ENCODE measurements at places on chromosomes 11 and 22.

- DNase-seq = peak; percentile 34
Measured at GRCh38 chr11:78380615-78381051, 37.0 kb downstream of the GAB2 start.

GRCh38 chr11:17504330-17505107, 27.9 kb upstream of the ABCC8 start:
- peak; percentile 64 for DNase-seq

DNA sequence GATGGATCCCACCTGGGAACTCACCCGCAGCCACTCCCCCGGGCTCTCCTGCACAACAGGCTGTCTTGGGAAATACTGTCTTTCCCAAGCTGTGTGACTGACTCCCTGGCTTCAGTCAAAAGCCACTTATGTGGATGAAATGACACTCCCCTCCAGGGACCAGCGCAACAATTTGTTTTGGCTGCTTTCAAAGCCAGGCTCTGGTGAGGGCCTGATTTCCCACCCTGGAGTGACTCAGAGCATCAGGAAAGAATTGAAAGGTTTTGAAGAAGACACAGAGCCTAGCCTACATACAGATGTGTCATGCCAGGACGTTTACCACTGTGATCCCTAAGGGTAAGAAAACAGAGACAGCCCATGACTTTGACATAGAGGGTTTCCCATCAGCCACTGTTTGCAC, 550.5 kb downstream of the MIAT start:
- DNase-seq = peak; percentile 67

- DNase-seq = peak; percentile 38
Measured at GRCh38 chr22:37848587-37849088, 581 bp upstream of the EIF3L start.

GRCh38 chr22:24584166-24584790, 8.6 kb downstream of the LRRC75B start:
- no peak for DNase-seq

DNA sequence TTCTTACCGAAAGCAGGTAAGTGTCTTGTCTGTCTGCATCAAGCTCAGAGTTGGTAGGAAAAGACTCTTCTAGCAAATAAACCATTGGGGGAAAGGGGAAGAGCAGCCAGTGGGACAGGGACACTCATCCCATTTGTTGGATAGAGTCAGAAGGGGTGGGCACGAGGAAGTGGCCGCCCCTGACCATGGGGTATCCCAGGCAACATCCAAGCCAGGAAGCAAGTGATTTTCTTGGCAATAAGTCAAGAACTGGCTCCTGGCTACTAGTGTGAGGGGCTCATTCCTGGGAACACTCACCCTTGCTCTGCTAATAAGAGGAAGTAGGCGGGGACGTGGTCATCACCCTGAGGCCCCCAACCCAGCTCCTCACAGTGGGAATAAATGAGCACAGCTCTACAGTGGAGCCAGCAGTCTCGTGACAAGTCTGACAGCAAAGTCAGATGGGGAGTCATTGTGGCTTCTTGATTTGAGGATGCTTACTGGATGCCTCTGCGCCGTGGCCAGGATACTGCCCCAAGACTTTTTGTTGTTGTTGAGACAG, 6.7 kb downstream of the SLC25A18 start:
- DNase-seq = no peak

GRCh38 chr11:134944986-134945385, 532.9 kb upstream of the B3GAT1 start:
- DNase-seq = no peak

DNA sequence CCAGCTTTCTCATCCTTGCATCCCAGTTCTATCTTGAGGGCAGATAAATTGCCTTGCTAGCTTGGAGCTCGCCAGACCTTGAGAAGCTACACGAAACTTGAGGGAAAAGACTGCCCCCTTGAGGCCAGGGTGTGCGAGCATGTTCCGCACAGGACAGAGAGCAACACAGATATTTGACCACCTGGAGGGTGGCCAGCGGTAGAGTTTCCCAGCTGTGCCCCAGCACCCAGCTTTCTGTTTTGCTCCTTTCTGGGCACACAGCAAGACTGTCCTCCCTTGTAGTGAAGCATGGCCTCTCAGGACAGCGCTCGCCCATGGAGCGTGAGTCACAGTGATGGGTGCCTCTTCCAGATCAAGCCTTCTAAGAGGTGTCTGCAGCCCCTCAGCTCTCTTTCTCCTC, 23.5 kb downstream of the SPATA19 start:
- no peak for DNase-seq
